Gastroesophageal sphincter (tissue), 4 donors: ENCODE measurements at places on chromosomes 11 and 22.
A peak's percentile ranks its signal among the peaks of the same experiment; 100 is the strongest.

DNA sequence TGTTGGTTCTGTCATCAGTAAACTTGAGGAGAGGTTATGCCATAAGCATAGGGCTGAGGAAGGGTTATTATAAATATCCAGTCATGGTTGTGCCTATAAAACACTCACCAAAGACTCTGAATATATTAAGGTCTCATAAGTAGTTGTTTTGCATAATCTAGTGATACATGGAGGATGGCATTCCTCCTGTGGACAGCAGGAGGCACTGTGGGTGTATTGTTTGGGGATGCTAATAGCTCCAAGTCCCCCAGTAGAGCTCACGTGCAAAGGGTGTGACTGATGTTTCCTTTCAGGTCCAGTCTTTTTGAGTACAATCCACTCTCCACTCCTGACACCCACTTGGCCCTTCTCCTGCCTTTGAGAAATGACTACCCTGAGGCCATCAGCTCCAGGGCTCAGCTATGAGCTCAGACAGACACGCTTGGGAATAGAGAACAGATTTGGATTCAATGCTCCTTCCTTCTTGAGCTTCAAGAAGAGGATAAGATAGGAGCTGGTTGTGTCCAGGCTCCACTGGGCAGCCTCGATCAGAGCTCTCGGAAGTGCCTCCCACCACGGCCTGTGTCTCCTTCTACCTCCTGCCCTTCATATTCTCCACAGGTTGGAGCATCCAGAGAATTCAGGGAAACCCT is 85.2 kb upstream of the IGLL5 start:
- no peak for ATAC-seq

DNA sequence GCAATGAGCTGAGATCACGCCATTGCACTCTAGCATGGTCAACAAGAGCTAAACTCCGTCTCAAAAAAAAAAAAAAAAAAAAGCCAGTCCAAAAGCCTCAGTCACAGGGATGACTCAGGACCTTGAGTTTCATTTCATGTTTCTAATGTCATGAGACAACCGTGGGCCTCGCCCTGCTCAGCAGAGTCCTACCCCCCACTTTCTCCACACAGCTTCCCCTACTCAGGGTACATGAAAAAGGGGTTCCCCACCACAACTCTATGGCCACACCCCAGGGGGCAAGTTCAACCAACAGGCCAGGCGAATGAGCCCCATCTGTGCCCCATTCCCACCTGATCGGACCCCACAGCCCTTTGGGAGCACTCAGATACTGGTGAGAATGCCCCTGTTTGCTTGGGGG is 24.3 kb upstream of the ADA2 start:
- peak; percentile 43 for ATAC-seq

GRCh38 chr11:90428836-90429235 is 206.0 kb upstream of the CHORDC1 start:
- ATAC-seq: no peak

DNA sequence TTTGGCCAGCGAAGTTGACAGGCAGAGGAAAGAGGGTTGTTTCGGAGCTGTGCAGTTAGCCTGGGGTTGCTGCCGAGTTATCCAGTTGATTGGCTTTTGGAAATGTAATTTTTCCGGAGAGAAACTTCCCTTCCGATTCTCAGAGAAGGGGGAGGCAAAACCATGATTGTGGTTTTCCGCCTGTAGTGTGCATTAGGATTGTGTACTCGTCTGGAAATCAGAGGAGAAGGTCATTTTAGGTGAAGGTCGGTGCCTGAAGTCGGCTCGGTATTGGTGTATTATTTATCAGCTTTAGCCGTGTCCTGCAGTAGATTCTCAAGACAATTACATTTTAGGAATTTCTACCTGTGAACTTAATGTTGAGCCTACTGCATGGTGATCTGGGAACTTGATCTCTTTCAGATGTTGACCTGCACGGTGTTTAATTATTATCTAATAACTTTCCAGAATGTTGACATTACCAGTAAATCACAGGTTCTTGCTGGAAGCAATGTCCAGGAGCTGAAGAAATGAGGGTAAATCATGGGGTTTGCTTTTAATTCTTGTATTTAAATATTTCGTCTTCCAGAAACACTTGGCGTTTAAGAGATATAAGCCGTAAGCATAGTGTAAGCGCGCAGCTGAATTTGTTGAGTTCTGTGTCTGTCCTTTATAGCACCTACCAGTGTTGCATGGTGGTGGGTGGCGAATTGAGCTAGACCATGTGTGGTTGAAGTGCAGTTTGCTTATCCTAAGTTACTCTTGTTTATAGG is 1.3 kb downstream of the ARHGEF12 start:
- ATAC-seq: no peak

DNA sequence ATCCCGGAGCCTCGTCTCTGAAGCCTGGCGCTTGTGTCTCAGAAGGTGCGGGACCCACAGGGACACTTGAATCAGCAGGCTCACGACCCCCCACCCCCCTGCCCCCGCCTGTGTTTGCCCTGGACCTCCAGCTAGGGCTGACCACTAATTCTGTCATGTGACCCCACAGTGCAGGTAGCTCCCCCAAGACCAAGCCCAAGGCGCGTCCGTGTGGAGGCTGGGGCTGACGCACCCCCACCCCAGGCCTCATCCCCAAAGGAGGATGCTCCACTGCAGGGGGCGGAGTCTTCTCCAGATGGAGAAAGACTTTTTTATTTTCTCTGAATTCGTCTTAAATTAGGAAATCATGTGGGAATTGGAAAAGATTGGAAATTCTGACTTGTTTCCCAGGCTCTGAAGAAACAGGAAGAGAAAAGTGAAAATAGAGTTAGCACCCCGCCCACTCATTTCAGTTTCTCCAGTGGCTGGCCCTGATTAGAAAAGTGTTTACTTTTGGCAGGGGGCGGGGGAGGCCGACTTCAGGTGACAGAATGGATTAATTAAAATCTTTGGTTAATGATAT is 1.0 kb upstream of the RELA start:
- ATAC-seq: peak; percentile 60

GRCh38 chr11:11513422-11513821 is 108.4 kb downstream of the GALNT18 start:
- ATAC-seq: no peak

- no peak for ATAC-seq
Observed at GRCh38 chr11:69325446-69325845, 31.5 kb downstream of the MYEOV start.

DNA sequence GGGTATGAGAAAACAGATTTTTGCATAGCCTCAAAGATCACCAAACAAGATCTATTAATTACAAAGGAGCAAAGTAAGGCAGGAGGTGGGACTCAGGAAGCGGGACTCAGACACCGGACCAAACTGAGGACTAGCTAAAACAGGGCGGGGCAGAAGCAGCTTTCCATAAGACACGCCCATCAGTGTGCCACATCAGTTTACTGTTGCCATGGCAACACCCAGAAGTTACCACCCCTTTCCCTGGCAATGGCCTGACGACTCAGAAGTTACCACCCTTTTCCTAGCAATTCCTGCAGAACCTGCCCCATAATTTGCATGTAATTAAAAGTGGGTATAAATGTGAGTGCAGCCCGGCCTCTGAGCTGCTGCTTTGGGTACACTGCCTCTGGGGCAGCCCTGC is 173.9 kb downstream of the SHANK2 start:
- ATAC-seq: no peak

GRCh38 chr11:112514011-112514740 is 253.5 kb upstream of the PLET1 start:
- no peak for ATAC-seq

GRCh38 chr11:269146-269890 is 8.9 kb upstream of the NLRP6 start:
- peak; percentile 57 for ATAC-seq

DNA sequence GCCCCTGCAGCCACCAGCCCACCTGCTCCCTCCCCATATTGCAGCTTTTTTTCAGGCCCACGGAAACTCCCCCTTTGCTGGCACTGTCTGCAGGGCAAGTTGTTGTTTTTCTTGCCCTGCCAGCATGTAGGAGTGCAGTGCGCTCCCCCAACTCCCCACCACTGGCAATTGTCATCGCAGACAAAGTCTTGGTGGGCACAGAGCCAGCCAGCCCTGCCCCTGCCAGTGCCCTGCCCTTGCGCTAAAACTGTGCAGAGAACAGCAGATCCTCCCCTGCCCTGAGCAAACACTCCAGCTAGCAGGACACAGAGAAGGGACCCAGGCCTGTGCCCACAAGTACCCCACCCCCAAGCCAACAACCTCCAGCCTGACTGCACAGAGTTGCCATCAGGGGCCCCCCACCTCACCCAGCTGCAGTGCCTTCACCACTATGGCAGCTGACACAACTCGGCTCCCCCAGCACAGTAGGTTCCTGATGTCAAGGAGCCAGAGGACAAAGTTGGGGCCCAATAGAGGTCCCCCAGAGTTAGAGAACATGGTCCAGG is 158.1 kb upstream of the ARHGAP42 start:
- ATAC-seq: no peak

DNA sequence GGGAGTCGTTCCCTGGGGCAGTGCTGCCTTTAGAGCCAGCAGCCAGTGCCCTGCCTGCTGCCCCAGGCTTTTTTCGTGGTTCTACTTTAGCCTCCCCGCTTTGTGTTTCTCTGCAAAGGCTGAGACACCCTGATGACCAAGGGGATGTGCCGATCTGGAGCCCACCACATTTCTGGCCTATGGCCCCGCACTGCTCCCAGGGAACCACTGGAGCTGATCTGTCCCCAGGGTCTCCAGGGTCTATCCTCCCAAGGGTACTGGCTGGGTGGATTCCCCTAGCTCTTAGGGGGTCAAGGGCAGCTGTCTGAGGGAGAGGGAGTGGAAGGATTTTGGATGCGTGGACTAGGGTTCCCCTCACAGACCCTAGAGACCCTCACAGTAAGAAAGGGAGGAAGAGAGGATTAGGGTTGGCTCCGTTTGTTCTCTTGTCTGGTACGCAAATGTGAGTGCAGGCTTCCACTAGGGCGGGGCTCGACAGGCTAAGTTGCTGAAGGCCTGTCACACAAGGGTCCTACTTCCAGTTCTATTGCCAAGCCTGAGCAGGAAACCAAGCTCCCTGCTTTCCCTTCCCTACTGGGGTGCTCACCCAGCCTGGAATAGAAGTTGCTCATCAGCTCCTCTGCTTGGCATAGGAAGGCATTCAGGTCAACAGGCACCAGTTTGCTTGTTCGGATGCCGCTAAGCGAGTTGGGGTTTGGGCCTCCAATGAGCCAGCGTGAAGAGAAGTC is 19.3 kb downstream of the TREH start:
- ATAC-seq: no peak

GRCh38 chr11:37124384-37124783 is 526.3 kb upstream of the RAG2 start:
- ATAC-seq: no peak
